ENCODE measurements at places on chromosomes 1 and 21.

GRCh38 chr1:232476538-232476950 is 153.4 kb downstream of the SIPA1L2 start:
- no peak for DNase-seq

DNA sequence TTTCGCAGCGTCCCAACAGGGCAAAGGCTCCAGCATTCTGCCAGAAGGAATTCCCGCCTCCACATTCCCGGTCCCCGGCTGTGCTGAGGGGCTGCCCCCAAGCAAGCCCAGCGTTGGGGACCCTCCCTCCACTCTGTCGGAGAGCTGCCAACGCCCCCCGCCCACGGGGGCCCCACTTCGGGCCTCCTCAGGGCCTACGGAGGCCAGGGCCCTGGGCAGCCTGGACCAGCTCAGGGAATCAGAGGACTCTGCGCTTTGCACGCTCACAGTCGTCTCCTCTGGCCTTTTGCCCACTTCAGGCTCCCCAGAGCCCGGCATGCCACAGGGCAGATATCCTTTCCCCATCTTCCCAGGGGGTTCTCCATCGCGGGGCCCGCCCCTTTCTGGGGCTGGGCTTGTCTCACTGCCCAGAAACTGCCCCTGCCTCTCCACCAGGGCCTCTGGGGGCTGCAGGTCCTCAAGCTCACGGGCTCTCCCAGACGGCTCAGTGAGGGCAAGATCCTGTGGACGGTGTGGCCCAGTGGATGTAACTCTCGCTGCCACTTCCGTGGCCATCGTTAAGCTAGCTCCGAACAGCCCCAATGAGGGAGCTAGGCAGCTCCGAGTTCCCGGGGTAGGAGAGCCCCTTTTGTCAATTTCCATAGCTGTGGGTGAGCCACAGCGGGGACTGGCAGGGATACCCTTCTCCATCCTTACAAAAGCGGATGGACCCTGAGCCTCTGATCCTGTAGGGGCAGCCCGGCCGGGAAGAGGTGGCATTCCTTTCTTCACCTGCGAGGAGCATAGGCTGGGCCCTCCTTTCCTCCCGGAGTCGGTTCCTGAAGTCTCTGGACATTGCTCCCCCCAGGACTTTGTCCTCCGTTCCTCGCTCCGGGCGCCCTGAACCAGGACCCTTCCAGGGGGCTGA is 2.8 kb downstream of the ITPKB start:
- no peak for DNase-seq

DNA sequence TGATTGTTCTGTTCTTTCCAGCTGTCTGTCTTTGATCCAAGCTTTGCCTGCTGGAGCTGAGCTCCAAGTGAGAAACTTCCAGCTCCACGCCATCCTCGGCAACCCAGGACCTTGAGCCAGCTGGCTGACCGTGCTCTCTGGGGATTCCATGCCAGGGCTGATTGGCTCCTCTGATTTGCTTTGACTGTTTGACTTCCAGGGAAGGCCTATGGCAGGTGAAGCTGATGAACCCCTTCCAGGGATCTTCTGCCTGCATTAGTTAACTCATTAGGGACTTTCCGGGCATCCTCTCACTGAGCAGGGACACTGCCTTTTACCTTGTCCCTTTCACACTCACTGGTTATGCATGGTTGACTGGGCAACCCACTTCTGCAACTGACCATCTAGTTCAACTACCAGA is 406.1 kb downstream of the RPS6KC1 start:
- no peak for DNase-seq

GRCh38 chr1:73914951-73915350 is 283.0 kb downstream of the LRRIQ3 start:
- no peak for DNase-seq

GRCh38 chr1:171126504-171126903 is 35.8 kb downstream of the FMO3 start:
- DNase-seq: no peak

- DNase-seq: no peak
These were observed 1.6 kb upstream of the IRF6 start for GRCh38 chr1:209807509-209807908.

DNA sequence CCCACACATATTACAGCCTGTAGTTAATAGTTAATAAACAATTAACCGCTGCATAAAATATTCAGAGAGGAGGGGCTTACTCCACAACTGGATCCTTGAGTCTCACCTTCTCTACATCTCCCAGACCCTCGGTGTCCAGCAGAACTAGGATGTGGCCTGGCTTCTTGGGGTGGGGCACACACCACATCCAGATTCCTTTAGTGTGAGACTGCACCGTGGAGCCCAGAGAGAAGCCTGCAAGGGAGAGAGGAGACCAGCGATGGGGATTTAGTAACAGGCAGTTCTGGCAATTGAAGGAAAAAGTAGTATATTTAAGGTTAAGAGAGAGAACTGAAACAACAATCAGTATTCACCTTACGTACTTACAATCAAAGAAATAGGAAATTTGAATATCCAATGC is 4.9 kb downstream of the GBP1 start:
- no peak for DNase-seq

DNA sequence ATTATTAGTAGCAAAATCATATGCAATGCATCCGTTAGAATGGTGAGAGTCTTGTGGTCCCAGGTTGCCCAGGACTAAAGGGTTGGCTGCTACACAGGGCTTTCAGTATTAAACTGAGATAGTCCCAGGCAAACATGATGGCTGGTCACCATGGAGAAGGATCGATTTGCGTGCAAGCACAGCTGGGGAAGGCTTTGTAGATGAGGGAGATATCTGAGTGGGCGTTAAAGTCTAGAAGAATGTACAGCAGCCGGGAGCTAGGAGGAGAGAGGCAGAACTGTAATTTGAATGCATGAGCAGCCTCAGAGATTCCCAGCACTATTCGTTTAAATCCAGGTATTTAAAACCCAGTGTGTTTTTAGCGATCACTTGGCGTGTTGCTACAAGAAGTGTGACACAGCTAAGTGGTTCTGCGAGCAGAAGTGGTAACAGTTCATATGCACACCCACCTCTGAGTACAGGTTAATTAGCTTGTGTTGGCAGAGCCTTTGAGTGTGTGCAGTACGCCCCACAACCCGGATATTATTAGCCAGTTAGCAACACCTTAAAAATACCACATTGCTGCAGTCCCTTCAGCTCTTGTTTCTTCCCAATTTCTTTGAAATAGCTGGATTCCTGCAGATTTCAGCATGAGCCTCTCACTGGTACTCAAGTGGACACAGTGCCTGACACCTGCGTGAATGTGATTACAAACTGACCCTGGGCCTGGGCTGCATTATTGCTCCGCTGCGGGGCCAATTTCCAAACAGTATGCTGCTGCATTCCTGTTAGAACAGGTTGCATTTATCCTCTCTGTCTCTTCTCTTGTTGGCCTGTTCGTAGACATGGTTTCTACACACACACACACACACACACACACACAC is 67.2 kb upstream of the SCAF4 start:
- no peak for DNase-seq

GRCh38 chr1:235866205-235866912 is at the start of gene LYST:
LYST (minus strand) TSS chr1:235866906; CDS start chr1:235830417, 36,489 bp downstream.
- peak; percentile 56 for DNase-seq

Measured in central memory CD8-positive, alpha-beta T cell (primary cell).